ENCODE measurements at places on chromosomes 4 and X.

- DNase-seq, result no peak
Observed at GRCh38 chr4:188221090-188221489, 81.8 kb downstream of the TRIML1 start.

DNA sequence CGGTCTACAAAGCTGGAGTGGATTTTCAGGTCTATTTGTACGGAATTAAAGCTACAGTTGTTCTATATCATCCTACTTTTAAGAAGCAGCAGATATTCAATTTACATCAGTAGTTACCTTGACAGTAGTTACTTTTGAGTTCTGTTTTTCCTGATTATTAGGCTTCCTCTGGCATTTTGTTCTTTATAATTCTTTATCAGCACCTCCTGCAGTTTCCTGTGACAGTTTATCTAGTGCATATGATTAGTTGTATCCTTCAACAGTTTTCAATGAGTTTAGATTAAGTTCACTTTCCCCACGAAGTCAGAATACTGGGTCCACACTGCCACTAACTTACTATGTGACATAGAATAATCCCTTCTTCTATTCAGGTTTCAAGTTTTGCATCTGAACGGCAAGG lies 71.7 kb downstream of the IDS start:
- DNase-seq, result no peak

- DNase-seq, result no peak
Observed at GRCh38 chrX:72254816-72255215, 16.0 kb upstream of the ERCC6L start.

DNA sequence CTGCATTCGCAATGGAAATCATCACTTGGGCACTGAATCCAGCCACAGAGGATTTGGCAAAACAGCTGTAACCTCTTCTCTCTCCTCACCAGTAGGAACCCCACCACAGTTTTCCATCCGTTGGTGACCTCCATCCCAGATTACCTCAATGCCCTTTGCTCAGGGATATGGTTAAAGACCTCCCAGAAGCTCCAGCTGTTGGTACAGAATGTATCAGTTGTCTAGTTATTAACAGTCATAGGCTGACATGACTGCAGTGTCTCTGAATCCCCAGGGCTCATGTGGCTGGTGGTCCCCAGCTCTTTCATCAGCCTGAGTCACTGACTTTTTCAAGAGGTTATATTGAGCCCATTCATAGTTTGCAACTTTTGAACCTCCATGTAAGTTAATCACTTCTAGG lies 189.8 kb upstream of the HHIP start:
- DNase-seq, result no peak

DNA sequence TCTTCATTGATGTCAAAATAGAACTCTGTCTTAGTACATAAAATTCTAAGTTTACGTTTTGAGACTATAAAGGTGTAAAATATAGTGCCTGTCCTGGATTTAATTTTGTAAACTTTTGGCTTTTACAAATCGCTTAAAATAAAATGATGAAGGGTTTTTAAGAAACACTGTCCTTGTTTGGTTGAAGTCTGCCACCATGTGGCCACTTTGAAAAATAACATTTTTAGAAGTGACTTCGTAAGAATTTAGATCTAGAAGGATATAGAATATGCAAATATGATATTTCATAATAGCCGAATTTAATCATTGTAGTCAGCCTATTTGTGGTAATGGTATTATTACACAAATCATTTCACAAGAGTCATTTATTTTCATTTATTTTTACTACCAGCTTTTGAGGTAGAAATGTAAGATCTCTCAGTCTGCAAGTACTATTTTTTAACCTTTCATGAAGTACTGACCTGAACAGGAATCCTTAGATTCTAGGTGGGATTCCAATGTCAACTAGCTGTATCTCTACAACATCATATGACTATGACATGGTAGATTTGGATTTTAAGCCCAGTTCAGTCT lies 31.0 kb upstream of the FAT4 start:
- no peak for DNase-seq

- DNase-seq, result no peak
Observed at GRCh38 chr4:16692046-16692445, 206.4 kb downstream of the LDB2 start.

- DNase-seq, result no peak
Observed at GRCh38 chr4:112726041-112726440, 89.1 kb downstream of the LARP7 start.

DNA sequence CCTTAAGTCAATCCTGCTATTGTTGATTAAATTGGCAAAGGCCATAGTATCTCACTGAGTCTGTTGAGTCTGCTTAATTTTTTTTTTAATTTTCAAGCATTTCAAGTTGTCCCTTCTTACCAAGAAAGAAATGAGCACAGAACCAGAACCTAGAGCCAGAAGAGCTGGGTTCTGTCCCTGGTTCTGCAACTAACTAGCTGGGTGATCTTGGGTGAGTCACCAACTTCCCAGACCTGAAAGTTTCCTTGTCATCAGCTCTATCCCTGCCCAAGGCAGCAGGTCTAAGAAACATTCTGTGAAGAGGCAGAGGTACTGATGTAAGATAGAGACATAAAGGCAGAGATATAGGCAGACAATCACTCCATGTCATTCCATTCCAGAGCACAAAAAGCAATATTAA lies 17.3 kb downstream of the TEC start:
- DNase-seq, result no peak

DNA sequence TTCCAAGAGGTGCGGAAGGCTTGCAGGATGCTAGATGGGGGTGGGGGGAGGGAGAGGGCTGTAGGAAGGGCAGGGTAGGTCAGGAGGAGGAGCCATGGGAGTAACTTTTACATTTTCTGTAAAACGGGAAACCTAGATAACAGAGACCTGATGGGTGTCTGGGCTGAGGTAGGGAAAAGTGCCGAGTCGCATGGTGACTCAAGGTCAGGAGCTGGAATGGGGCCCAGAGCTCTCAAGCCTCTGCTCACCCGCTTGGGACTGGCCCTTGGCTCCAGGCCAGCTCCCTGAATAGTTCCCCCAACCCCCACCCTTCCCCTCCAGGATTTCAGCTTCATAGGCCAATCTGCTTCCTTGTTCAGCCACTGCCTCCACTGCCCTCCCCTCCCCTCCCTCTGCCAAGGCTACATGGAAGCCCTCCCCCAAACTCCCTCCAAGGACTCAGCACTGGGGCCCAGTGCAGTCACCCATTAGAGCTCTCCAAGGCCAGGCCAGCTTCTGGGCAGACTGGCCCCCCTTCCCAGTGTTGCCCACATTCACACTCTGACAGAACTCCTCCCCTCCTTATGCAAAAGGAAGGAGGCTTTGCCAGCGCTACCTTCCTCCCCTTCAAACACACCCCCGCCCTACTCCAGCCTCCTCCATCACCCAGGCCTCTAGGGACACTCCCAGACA lies 43.6 kb downstream of the TSC22D3 start:
- peak; percentile 47 for DNase-seq

- no peak for DNase-seq
Observed at GRCh38 chrX:23478056-23478455, 143.4 kb downstream of the PTCHD1 start.

DNA sequence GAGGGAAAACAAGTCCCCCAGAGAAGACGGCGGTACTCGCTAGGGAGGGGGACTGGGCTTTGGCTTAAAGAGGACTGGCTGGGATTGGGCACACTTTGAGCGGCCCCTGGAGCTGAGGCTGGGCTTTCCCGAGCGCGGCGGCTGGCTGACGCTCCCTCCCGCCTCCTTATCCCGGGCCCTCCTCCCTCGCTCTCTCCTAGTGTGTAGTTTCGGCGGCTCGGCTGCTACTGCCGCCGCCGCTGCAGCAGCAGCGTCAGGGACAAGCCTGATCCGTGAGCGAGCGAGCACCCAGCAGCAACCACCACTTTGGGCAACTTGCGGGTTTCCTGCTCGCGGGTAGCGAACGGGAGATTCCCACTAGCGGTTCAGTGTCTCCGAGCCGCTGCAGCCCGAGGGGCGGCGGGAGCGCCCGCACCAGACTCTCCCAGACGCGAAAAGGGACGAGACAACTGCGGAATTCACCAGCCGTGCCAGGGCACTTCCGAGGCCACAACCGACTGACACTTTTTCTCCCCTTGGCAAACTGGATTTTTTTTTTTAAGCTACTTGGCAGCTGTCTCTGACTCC lies 632 bp upstream of the PCDH7 start:
- DNase-seq, result no peak

DNA sequence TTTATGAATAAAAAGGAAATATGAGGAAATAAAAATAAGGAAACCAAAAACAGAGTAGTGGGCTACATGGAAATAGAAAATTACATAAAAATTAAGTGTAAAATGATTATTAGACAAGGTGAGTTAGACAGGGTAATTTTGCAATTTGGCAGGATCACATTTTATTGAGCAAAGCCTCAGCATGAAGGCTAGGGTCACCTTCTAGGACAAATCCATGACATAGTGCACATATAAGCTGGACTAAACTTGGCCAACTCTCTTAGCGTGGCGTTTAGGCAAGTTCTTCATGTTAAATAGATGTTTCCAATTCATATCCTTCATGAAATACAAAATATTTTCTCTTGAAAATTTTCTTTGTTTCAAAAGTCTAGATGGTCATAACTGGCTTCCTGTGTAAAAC lies 25.7 kb upstream of the UGT2B7 start:
- DNase-seq, result no peak

GRCh38 chrX:35561985-35562384 lies 236.2 kb upstream of the MAGEB16 start:
- no peak for DNase-seq

- peak; percentile 4 for DNase-seq
Observed at GRCh38 chrX:121365572-121366161, 318.3 kb downstream of the GLUD2 start.

- no peak for DNase-seq
Observed at GRCh38 chr4:56276547-56276946, 110.7 kb downstream of the AASDH start.

DNA sequence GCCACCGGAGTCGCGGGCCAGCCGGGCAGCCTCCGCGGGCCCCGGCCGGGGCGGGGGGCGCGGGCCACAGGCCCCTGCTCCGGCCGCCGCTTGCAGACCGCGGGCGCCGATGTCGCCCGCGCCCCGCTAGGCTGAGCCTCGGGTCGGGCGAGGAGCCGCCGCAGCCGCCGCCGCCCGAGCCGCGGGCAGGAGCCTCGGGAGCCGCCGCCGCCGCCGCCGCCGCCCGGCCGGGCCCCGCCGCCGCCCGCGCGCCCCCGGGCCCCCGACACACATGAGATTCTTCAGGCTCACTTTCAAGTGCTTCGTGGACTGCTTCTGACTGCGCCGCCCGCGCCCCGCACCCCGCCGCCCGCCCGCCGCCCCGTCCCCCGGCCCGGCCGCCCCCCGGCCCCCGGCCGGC lies 345 bp downstream of the SLC6A8 start:
- no peak for DNase-seq

DNA sequence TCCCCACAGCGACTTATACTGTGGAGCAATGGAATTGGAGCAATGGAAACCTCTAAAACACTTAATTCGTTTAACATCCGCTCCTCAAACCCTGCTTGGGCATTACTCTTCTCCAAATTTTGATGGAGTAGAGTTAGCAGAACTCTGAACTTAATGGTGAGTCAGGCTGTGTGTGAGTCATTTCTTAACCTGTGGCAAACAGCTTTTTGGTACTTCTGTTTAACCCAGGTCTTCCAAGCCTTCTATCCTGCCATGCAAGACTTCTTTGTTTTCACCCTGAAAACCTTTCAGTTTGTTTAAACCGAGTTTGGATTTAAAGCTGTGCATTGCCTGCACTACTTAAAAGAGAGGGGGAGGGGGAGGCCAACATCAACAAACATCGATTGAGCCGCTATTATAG lies 3.6 kb upstream of the AMOT start:
- DNase-seq, result no peak

GRCh38 chrX:31168551-31168950 lies 96.7 kb upstream of the FTHL17 start:
- no peak for DNase-seq

DNA sequence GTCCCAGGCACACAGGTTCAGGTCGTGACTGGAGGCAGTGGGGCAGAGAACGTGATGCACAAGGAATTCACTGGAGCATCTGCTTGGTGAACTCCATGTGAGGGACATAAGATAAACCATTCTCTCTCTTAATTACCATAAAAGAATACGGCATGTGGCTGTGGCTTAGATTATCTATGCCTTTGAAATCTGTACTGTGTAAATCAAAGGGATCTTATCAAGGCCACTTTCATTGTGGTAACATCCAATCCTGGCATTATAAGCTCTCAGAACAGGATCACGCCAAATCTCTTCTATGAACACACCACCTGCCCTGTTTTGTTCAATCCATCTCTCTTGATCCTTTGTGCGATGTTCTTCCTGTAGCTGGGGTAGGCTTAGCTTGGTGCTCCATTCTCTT lies 192.3 kb downstream of the SPATA18 start:
- no peak for DNase-seq

DNA sequence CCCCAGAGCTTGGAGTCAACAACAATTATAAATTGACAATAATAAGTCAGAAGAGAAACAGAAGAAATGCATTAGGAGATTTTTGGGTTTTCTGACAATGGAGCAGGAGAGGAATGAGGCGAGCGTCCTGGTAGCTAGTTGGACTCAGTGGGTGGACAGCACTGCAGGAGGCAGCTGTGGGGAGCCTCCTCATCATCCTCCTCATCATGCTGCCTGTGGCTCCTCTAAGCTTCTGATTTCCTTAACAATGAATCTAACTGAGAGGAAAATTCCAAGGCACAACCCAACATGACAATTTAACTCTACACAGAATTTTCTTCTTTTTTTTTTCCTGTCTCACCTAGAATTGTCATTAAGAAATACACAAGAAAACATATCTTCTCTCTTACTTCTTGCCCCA lies 357.1 kb upstream of the NOCT start:
- no peak for DNase-seq

DNA sequence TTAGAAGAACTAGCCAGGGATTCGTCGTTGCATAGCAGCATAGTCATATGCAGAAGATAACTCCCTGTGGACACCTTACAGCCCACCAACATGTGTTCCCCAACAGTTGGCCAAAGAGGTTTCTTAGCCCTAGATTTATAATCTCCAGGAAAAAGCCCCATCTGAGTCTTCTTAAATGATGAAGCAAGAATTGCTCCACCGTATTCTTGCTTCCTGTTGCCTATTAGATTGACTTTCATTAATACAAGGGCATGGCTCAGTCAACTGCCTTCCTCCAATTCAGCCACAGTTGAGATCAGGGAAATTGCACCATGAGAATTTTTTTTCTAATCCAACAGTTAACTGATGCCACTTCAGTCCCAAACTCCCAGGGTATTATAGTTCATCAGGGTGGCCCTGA lies 5.2 kb upstream of the AFF2 start:
- DNase-seq, result no peak

DNA sequence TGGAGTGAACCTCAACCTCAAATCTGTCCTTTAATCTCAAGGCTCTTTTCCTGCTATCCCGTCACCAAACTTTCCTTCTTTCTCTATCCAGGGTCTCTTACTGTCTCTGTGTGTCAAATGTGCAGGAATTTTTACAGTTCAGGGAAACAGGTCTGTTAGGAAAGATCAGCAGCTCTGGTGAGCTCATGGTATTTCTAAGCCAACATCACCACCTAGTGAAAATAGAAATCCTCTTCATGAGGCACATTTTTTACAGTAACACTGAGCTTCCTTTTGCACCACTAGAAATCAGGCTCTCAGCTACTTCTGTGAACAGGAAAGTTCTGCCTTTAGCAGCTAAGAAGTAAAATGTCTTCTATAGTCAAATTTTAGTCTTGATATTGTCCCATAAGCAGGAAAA lies 39.6 kb downstream of the NUDT11 start:
- no peak for DNase-seq

- DNase-seq, result no peak
Observed at GRCh38 chrX:65902011-65902410, 137.9 kb downstream of the VSIG4 start.
